ENCODE measurements at places on chromosomes 3 and 15. TPM values are rescaled to one million over a fixed set of nuclear protein-coding genes. Genes with fewer than 3 reads are reported as not detected.
A peak's percentile ranks its signal among the peaks of the same experiment; 100 is the strongest.

Gene BMF
- total RNA-seq = 3.2 TPM

Gene CYP1A1
- 0.45 TPM for total RNA-seq

Gene HCN4
- total RNA-seq = 21.1 TPM

DNA sequence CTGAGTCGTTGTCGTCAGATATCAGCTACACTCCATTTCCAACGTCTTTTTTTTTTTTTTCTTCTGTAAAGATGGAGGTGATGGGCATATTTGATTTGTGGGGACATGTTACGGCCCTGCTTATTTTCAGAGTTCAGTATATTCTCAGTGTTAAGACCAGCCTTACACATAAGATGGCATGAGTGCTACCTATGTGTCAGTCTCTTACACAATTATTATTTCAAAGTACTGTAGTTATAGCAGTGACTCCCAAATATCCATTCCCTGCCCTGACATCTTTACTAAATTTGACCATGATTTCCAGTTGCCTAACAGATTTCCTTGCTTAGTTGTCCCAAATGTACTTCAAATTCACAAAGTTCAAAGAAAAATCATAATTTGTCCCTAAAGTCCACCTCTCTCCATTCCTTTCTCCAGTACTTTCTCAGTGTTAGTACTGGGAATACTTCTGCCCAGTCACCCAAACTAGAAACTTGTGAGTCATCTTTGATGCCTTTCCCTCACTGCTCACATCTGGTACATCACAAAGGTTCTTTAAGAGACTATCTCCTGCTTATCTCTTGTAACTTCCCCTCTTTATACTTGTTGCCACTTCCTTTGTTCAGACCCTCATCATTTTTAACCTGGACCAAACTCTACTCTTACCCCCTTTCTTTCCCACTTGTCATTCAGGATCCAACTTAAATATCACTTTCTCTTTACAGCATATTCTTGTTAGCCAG, 67.0 kb downstream of the ZNF609 start:
- DNase-seq = no peak

GRCh38 chr15:39680868-39681267, 100.0 kb downstream of the THBS1 start:
- DNase-seq = no peak

GRCh38 chr3:135513106-135514059, 452.1 kb upstream of the PPP2R3A start:
- no peak for DNase-seq

DNA sequence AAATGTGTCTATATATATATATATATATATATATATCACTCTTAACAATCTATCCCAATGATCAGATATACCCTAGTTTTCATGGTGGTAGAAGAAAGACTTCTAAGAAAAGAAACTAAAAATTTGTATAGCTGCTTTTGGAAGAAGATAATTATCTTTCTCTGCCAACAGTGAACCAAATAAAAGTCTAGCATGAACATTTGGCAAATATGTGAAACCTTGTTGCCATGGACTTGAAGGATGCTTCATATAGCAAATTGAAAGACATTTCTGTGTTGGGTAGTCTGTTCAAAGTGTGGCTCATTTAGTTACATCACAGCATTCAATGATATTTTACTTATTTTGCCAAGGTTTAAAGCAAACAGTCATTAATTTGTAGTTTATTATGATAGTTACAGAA, 219.9 kb upstream of the NECTIN3 start:
- DNase-seq = no peak

DNA sequence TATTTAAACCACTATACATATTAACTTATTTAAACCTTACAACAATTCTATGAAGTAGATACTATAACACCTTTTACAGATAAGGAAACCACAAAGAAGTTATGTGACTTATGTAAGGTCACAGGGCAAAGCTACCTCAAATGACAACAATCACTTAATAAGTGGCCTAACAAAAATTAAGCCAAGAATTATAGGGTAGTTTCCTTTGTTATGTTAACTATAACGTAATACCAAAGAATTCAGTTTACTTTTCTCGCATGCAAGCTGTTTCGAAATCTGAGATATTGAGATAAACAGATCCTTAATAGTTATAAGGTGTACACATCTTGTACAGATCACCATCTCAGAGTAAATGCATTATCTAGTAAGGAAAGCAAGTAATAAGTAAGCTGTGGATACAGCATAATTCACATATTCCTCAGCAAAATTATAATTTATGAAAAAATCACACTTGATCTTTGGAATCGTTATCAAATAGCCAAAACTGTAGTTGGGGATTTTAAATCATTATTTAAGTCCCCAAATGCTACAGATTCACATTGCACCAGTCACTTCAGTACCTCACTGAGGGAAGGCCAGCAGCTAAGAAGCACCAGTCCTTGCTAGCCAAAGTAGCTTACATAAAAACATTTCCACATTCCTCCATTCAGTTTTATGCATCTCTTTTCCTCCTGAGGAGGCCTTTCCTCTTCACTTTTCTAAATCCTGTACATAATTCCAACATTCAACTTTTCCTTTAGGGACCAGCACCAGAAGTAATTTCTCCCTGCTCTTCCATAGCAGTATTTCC, 226.8 kb downstream of the TBC1D5 start:
- DNase-seq = no peak

DNA sequence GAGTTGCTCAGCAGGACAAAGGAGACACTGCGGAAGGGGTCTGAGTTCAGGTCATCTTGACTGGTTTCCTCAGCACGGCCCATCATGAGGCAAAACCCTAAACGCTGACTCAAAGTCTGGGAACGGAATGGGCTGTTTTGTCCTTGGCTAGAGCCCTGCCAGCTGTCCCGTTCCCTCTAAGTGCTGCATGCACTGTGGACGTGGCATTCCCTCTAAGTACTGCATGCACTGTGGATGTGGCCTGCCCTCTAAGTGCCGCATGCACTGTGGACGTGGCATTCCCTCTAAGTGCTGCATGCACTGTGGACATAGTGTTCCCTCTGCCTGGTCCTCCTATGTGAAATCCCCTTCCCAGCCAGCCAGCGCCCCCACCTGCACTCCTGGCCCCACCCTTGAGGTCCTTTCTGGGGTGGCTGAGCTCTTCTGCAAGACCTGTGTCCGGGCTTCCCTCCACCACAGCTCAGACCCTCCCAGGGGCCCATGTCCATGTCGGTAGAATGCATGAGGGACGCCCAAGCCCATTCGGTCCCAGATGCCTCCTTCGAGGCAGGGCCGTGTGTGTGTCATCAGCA, 36.7 kb downstream of the TM2D3 start:
- peak; percentile 66 for DNase-seq

GRCh38 chr3:184771301-184772127, 40.5 kb upstream of the VPS8 start:
- no peak for DNase-seq

- no peak for DNase-seq
Measured at GRCh38 chr3:30730967-30731366, 124.6 kb downstream of the TGFBR2 start.

- DNase-seq = peak; percentile 60
Measured at GRCh38 chr3:32913790-32914446, 37.5 kb upstream of the CCR4 start.

GRCh38 chr15:52730594-52730993, 51.4 kb upstream of the ATOSA start:
- no peak for DNase-seq

DNA sequence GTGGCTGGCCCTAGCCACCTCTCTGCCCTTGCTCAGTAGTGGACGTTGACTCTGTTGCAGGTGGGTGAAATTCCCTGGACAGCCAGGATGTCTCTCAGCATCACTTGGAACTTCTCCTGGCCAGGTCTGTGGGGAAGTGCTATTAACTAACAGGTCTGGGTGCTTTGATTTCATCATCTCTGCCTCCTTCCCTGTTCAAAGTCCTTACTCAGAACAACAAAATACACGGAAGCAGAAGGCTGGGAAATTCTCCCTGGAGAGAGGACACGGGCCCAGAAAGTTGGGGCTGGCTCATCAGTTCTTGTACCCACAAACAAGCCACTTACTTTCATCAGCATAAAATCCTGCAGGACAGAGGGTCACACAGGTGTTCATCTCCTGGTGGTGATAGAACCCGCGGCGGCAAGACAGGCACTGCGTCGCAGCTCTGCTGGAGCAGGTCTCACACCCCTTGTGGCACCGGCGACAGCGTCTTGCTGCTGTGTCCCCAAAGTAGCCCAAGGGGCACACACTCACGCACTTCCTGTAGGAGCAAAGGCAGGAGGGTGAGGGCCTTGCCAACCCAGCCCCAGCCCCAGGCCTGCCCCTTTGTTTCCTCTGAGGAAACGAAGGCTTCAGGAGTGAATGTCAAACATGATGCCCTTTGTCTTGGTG, 29.6 kb upstream of the SNRPA1 start:
- DNase-seq = no peak

GRCh38 chr3:111547631-111548030, 5.6 kb downstream of the CD96 start:
- no peak for DNase-seq

DNA sequence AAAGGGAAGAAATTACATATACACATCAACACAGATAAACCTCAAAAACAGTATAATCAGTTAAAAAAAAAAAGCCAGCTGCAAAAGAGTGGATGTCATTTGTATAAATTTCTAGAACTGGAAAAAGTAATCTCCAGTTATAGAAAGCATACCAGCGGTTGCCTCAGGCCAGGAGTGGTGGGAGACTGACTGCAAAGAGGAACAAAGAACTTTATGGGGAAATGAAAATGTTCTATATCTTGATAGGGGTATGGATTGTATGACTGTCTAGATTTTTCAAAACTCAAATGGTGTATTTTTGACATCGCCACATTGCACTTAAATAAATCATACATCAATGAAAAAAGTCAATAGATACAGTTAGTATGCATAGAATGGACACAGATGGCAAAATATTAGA, 241.6 kb downstream of the SCAPER start:
- DNase-seq = no peak

GRCh38 chr15:92992720-92993119, 92.6 kb downstream of the CHD2 start:
- no peak for DNase-seq

DNA sequence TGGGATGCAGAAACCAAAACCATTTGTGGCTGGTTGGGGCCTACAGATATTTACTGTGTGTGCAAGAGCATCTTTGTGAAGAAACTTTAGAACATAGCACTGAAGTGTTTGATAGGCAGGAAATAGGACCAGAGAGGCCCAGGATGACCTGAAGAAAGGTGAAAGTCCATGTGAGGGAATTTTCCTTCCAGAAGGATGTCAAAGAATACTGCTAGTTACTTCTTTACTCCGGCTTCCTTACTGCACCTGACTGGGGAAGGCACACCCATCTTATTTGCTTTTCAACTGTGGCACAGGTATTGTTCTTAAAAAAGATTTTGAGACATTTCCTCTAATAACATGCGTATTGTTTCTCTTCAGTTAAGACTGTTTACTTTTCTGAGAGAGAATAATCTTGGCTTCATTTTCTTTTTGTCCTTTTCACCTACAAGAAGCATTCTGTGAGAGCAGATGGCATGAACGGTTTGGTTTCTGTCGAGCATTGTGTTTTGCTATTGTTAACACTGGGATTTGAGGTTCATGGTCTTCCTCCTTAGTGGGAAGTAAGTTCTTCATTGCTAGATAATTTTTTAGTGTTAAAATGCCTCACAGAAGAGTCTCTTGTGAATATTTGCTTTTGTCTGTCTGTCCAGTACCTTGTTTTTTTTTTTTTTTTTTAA, 71.5 kb downstream of the SLCO3A1 start:
- DNase-seq = no peak

Measured in left ventricle myocardium superior (tissue), 1 donor.